ENCODE measurements at places on chromosomes 7 and 10.

DNA sequence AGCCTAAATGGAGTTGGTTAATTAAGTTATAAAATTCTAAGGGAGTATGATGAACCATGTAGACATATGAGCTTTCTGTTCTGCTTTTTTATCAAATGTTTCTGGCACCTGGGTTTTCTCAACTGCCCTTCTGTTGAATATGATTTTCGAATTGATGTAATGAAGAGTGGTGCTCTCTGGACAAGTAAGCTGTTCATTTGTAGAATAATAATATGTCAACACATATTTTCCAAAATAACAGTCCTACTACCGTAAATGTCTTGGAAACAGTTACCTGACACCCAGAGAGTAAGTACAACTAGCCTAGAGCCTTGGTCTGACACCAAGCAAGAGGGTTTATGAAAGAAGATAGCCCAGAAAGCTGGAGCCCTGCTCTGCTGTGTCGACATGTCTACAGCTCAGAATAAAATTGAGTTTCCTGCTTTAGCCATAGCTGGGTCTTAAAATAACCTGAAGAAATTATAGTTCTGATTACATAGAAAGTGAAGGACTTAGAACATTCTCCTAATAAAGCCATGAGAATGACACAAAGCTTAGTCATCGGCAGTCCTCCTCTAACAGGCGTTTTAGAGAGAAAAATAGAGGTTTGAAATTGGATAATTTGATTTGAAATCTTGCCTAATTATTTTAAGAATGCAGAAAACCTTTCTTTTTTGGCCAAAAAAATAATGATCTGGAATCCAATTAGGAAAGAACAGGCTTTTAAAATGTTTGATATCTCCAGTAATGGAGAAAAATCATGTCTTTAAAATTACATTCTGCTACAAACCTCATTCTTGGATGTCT is 25.1 kb downstream of the HDAC9 start:
- DNase-seq = peak; percentile 30

- no peak for DNase-seq
Measured at GRCh38 chr10:17113889-17114540, 15.6 kb downstream of the CUBN start.

GRCh38 chr7:121730869-121731268 is 142.1 kb upstream of the PTPRZ1 start:
- no peak for DNase-seq

DNA sequence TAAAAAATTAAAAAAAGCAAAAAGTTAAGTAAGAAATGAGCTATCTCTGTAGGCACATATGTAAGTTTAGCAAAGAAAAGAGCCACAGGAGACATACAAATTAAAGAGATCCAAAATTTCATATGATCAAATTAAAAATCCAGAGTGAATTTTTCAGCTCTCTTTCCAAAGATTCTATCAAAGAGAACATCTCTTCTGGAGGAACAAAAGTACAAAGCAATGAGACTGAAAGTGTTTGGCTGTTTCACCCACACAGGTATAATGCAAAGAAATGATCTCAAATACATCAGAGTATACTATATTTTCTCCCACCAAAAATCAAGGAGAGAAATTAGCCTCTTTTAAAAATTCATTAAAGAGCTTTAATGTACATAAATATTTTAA is 74.8 kb upstream of the ASAH2 start:
- no peak for DNase-seq

GRCh38 chr7:86282014-86282682 is 361.6 kb upstream of the GRM3 start:
- no peak for DNase-seq

DNA sequence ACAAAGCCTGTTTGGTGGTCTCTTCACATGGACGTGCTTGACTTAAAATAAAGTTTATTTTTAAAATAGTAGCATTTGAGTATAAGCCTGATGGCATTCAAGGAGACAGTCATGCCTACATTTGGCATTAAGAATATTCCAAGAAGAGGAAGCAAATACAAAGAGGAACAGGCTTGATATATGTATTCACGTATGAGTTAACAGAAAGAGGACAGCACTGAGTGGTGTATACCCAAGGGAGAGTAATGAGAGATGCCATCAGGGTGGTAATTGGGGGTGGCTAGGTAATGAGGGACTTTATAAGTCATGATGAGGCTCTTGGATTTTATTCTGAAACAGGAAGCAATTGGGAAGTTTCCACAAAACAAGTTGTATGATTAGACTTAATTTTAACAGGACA is 363.3 kb downstream of the SEMA3D start:
- DNase-seq = peak; percentile 51

GRCh38 chr7:127848241-127848640 is 183.0 kb downstream of the LRRC4 start:
- DNase-seq = no peak

GRCh38 chr10:132123606-132124005 is 57.9 kb downstream of the JAKMIP3 start:
- DNase-seq = no peak

- DNase-seq = no peak
Measured at GRCh38 chr7:152759949-152760853, 649 bp downstream of the ACTR3B start.

DNA sequence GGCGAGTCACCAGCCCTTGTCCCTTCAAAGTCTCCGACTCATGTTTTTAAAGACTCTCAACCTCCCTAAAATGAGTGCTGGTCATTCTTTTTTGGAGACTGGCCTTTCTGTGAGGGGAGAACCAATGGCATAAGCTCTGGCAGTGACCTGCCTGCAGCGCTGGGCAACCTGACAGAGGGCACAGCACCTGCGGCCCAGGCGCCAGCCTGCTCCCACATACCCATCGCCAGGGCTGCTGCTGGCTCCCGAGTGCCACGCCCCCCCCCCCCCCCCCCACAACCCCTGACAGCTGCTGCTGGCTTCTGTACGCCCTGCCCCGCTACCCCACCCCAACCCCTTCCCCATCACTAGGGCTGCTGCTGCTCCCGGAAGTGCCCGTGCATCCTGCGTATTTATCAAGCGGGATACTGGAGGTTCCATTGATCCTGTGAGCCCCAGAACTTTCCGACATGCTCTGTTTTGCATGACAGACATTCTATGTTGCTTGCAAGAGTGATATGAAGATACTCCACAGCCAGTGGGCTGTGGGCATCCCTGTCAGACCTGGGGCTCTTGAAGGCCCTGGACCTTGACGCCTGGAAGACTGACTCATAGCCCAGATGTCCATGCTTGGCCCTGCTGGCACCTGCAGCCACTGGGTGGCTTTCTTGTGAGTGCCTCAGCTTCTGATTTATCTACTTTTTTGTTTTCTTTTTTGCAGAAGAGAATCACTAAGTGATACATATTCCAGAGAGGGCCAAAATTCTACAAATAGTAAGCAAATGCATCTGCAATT is 243.9 kb downstream of the ZMYND11 start:
- DNase-seq = no peak

- no peak for DNase-seq
Measured at GRCh38 chr7:158077934-158078910, 509.4 kb downstream of the PTPRN2 start.

DNA sequence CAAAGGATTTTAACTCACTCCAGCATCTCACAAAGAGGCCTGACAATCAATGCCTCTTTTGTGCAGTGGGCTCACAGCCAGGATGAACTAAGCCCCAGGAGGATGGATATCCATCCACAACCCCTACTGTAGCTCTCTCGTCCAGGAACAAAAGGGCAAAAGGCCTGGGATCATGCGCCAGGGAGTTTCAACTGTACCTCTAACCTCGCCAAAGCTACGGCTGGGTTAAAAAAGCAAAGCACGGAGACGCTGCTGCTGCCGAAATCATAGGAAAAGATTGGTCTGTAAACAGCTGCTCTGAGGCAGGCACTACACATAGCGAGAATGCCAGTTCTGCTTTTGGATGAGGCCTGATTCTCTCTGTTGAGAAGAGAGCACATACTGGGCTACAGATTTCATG is 32.1 kb downstream of the VSTM4 start:
- peak; percentile 69 for DNase-seq

GRCh38 chr7:22698767-22699166 is 28.2 kb upstream of the IL6 start:
- DNase-seq = peak; percentile 24

GRCh38 chr7:24169077-24169624 is 114.8 kb upstream of the NPY start:
- DNase-seq = peak; percentile 86

GRCh38 chr10:68235581-68235980 is 3.7 kb upstream of the ATOH7 start:
- no peak for DNase-seq

Measured in MV-4-11 (cell line).